ENCODE measurements at places on chromosomes 11 and 22.

DNA sequence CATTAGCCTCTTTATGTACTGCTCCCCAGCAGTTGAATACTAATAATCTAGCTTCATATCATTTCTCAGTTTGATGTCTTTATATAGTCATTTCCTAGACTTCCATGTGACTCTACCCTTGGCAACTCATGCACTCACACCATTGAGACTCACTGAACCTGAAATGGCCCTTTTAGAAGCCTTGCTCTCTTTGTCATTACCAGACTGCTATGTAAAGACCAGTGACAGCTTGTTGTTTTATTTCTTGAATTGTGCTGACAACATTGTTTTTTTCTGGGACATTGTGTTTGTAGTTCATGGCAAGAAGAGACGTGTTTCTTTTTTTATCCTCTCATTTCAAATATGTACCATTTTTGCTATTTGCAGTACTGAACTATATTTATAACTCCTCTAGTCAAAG, 256.5 kb downstream of the CNTN5 start:
- no peak for DNase-seq

DNA sequence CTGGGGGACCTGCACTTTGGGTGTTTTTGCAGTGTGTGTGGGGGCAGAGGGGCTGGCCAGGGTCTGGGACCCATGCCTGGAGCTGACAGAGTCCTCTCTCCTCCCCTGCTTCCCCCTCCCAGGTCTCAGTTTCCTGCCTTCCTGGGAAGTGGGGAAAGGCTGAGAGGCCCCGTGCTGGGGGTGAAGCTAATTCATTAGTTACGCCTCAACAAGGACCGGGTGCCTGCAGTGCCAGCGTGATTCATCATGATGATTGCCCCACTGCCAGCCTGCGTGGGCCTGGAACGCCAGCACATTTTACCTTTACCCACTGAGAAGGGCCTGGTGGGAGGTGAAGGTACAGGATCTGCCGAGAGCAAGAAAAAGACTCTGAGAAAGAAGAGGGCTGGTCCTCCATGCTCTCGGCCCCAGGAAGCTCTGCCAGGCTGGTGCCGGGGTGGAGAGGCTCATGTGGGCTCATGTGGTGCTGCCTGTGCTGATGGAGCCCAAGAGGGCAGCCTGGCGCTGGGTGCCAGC, 2.9 kb upstream of the LRRC10B start:
- DNase-seq: no peak

DNA sequence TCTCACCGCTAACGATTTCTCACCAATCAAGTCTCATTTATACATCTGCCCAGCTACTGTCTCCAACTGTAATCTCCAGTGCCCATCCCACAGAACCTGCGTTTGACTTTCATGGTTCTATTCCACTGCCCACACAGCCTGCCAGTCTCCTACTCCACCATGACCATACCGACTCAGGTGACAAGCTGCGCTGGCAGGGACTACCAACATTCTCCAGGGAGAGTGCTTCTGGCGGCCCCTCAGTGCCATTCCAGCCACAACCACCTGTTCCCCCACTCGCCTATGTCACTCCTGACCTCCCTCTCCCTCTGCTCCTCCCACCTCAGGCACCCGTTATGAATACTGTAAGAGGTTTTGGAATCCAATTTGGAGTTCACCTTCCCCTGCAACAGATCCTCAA, 108.5 kb upstream of the BID start:
- DNase-seq: no peak

- no peak for DNase-seq
Observed at GRCh38 chr11:93196816-93197379, 893 bp downstream of the SLC36A4 start.

GRCh38 chr11:17722000-17722643, 2.8 kb downstream of the MYOD1 start:
- DNase-seq: no peak

- no peak for DNase-seq
Observed at GRCh38 chr22:46879083-46879482, 116.6 kb downstream of the TBC1D22A start.

DNA sequence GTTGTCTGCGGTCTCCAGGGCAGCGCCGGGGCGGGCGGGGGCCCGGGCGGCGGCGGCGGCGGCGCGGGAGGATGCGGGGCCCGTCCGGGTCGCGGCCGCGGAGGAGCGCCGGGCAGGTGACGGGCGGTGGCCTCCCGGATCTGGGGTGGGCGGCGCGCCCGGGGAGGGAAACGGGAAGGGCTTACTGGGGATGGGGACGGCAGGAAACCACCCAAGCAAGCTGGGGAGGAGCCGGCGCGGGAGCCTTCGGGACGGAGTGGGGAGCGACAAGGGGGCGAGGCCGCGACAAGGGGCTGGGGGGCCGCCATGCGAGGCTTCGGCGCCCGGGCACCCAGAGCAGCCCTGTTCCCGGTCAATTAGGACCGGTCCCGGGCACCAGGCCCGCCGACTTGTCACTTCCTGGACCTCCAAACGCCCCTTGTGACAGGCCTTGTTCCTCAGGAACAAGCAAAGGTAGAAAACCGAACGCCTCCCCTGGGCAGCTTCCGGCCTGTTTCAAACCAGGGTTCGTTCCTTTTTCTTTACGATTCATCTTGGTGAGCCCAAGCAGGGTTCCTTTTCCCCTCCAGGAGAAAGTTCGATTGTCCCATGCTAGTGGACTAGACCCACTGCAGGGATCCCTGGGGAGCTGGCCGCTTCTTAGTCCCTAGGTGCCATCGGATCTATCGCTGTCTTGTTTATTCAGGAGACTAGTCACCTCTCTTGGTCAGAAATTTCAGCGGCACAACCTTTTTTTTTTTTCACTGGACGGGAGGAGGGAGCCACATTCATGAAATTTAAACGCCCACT, 492 bp downstream of the JHY start:
- no peak for DNase-seq
